ENCODE measurements at places on chromosomes 12 and 14. TPM values are rescaled to one million over a fixed set of nuclear protein-coding genes. Genes with fewer than 3 reads are reported as not detected.

GRCh38 chr14:66884149-66884548, 305.1 kb upstream of the GARIN2 start:
- DNase-seq, result no peak

TBX3 gene
- 79.5 TPM for polyA plus RNA-seq

HNF1A gene
- polyA plus RNA-seq, result 16.2 TPM

CDKN1B gene
- 69.3 TPM for polyA plus RNA-seq

GRCh38 chr12:22256041-22256441, 78.5 kb downstream of the ST8SIA1 start:
- DNase-seq, result no peak

- no peak for DNase-seq
These were observed 50.6 kb upstream of the REP15 start for GRCh38 chr12:27645671-27646070.

- no peak for DNase-seq
These were observed 126.0 kb upstream of the PARP11 start for GRCh38 chr12:3998968-3999792.

- no peak for DNase-seq
These were observed 10.3 kb upstream of the GNPTAB start for GRCh38 chr12:101841069-101841468.

ANO2 gene
- polyA plus RNA-seq, result 4.0 TPM

DNA sequence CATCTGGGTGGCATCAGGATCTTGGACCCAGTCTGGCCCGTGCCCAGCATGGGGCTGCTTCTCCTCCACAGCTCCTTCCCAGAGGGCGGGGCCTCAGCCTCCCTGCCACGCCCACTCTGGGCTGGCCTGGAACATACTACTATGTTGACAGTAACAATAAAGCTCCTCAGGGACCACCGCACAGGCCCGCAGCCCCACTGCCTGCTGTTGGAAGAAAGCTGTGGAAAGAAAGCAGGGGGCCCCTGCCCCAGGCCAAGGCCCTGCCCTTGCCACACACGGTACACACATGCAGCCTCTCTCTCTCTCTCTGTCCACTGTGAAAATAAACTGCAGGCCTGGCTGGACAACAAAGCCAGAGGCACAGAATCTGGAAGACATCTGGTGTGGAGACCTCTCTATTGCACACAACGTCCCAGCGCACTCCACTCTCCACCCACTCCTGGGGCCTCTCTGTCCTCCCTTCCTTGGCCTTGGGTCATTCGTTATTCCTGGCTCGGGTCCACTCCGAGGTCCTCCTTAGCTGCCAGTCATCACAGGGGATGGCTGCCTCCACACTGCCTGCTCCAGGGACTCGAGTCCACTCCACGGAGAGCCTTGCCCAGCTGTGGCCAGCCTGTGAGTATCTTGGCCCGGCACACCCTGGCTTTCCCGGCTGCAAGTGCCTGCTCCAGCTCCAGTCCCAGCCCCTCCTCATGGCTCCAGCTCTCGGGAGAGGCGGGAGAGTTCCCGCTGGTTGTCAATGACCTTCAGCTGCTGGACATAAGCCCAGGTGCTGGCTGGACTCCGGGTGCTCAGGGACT, 11.8 kb upstream of the ENDOU start:
- DNase-seq, result no peak

CIROP gene
- polyA plus RNA-seq, result not detected

DNA sequence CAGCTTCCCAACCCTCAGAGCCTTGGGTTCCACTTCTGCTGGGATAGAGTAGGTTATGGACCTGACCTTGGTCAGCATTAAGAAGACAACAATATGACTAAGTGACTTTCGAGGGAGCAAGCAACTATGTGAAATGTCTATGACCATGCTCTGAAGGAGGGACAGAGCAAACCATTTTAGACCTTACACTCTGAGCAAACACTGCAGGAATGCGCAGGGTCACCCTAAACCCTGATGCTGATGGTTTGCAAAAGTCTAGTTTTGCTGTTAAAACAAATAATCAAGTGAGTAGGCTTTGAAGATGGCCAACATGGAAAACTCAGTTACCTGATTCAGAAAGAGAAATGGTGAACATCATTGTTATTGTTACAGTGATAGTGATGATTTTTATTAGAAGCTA, 8.7 kb downstream of the ZCCHC8 start:
- DNase-seq, result no peak

Measured in right renal pelvis (tissue), 4 donors.